ENCODE measurements at places on chromosomes 1 and 21. TPM values are rescaled to one million over a fixed set of nuclear protein-coding genes. Genes with fewer than 3 reads are reported as not detected.

Gene PPP1R8
- total RNA-seq: 48.1 TPM

Gene SNX7
- total RNA-seq: not detected

Gene BGLAP
- 0.48 TPM for total RNA-seq

Gene HAPLN2
- total RNA-seq: 0.47 TPM
